ENCODE measurements at places on chromosomes 16 and 17.

GRCh38 chr17:19672009-19672750 lies 23.6 kb downstream of the ALDH3A2 start:
- DNase-seq = peak; percentile 38

DNA sequence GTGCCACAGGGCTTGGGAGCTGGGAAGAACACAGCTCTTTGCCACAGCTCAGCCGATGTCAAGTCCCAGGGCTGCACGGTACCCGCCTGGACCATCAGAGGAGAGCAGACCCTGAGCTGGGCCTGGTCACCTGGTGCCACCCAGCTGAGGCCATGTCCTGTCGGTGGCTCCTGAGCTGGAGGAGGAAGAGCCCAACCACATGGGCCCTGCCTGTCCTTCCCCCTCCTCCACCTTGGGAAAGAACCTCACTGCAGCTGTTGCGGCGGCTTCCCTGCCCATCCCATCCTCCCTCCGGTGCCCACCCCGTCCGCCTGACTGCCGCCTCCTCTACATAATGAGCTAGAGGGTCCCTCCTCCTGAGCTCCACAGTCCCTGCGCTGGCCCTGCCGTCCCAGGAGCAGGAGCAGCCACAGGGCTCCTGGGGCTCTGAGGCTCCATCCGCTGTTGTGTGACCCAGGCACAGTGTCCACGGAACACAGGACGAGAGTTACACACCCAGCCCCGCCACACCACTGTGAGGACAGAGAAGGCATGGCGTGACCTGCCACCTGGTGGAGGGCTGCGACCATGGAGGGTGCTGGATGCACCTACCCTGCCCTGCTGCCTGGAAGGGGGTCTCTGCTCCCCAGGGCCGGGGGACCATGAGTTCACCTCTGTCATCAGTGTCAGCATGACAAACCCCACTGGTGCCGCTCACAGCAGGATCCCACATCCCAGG lies 21.4 kb upstream of the CHMP6 start:
- no peak for DNase-seq

DNA sequence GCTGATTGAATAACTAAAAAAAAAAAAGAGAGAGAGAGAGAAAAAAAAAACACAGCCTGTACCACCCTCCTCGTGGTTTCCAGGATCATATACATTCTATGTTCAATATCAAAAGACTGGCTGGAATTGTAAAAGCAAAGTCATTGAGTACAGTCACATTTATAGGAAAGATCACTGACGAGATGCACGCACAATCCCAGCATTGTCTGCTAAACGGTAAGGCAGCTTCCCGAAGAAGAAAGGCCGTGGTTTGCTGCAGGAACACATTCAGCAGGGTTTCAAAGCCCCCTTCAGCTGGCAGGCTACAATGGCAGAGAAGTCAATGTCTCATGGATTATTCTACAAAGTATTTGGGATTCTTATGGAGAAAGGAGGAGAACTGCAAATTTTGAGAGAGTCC lies 9.3 kb downstream of the NQO1 start:
- DNase-seq = no peak

DNA sequence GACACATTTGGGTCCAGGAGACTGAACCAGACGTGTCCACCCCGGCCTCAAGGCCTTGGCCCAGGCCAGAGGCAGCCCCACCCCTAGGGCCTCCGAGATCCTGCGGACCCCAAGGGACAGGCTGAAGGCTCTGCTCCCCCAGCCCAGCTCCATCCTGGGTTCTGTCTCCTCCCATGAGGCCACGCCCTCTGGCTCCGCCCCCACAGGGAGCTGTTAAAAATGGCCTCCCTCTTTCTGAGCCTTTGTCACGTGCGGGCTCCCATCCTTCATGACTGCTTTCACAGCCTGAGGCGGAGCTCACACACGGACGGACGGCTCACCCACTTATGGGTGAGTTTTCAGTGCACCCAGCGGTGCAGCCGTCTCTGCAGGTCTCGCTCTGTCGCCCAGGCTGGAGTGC lies 6.5 kb upstream of the CACNA1H start:
- DNase-seq = no peak

All from MV-4-11 (cell line).